ACHN (cell line): ENCODE measurements at places on chromosomes 4 and X.
A peak's percentile ranks its signal among the peaks of the same experiment; 100 is the strongest.

- DNase-seq = no peak
These were observed 124.8 kb downstream of the HMX1 start for GRCh38 chr4:8746523-8747466.

DNA sequence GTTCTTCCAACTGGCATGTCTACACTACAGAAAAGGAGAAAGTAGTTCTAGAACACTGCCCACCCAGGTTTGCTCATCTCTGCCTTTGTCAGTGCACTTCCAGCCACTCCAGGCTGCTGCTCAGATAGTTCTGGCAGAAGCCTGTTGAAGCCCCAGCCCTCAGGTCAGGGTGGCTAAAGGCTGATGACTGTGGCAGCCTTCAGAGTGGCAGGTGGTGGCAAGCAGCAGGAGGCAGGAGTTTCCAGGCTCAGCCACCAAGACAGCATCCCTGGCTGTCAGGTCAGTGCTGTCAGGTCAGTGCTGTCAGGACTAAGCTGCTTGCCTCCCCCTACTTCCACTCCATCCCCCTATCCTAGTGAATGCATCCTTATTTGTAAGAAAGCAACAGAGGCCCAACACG lies 100.4 kb downstream of the MAMLD1 start:
- no peak for DNase-seq

GRCh38 chrX:115093191-115093590 lies 75.8 kb upstream of the IL13RA2 start:
- no peak for DNase-seq

- DNase-seq = no peak
These were observed 33.2 kb downstream of the FGFRL1 start for GRCh38 chr4:1044469-1045192.

DNA sequence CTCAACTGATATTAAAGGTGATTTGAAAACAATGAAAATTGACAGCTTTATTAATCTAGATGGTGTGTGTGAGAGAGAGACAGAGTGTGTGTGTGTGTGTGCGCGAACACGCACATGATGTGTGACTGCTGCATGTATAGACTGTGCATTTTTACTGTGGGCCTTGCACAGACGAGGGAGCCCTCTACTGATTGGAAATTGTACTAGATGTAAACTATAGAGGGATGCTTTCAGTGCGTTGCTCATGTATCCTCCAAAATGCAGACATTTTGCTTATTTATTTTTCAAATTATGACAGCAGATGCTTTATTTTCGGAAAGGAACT lies 168.4 kb upstream of the GK2 start:
- DNase-seq = peak; percentile 14

DNA sequence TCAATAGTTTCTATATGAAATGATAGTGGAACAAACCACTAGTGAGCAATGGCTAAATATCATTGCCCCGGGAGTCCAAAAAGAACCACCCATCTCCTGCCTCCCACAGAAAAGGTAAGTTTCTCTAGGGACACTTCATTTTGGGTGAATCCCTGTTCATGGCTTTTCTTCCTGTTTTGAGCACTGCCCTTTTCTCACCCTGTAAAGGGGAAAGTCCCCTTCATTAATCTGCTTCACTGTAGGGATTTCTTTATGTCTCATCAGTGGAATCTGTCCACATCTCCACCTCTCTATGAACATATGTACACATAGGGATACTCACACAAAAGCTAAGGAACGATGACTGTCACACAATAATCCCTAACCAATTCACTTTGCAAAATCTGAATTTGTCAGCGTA lies 28.6 kb downstream of the MAGED4 start:
- DNase-seq = no peak

- no peak for DNase-seq
These were observed 278.2 kb upstream of the CXXC4 start for GRCh38 chr4:104772849-104773248.

DNA sequence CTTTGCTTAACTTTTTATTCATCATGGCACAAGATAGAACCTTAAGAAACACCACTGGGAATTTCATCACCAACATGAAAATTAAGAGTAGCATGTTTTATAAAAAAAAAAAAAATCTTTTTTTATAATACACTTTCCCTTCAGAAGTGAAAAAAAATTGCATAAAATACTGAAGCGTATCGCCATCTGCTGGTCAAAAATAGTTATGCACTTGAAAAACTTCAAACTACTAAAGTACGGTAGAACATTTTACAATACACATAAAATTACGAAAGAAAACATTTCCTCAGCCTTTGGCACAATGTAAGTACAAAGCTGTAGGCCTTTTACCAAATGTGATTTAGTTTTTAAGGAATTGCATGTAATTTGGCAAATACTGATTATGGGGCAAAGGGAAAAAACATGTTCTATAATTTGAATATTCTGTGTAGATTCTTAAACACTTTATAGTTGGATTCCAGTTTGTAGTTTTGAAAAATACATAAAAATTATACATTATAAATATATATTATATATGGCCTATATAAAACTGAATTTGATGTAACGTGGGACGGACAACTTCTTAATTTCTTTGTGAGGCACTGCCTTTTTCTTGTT lies 26.5 kb downstream of the HCCS start:
- peak; percentile 35 for DNase-seq

DNA sequence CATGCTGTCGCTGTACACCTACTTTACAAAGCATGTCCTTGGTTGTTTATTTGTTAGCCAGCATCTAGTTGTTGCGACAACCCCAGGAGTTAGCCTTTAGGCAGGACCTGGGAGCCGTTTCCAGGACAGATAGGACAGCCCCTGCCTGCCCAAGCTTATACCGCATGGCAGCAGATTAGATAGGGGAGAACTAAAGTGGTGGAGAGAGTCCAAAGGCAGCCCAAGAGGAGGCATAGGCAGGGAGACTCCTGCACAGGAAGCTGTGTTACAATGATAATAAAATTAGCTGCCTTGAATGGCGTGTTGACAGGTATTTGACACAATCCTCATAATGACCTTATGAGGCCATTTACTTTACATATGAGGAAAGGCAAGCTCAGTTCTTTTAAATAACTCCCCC lies 13.0 kb downstream of the NSDHL start:
- DNase-seq = no peak

GRCh38 chr4:93501946-93502345 lies 326.6 kb upstream of the ATOH1 start:
- DNase-seq = no peak

- DNase-seq = no peak
These were observed 8.9 kb downstream of the GPR174 start for GRCh38 chrX:79153348-79153747.

DNA sequence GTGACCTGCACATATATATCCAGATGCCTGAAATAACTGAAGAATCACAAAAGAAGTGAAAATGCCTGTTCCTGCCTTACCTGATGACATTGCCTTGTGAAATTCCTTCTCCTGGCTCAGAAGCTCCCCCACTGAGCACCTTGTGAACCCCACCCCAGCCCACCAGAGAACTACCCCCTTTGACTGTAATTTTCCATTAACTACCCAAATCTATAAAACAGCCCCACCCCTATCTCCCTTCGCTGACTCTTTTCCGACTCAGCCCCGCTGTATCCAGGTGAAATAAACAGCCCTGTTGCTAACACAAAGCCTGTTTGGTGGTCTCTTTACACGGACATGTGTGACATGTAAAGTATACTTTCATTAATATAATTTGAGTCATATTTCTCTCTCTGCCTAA lies 320.3 kb upstream of the TECRL start:
- no peak for DNase-seq

DNA sequence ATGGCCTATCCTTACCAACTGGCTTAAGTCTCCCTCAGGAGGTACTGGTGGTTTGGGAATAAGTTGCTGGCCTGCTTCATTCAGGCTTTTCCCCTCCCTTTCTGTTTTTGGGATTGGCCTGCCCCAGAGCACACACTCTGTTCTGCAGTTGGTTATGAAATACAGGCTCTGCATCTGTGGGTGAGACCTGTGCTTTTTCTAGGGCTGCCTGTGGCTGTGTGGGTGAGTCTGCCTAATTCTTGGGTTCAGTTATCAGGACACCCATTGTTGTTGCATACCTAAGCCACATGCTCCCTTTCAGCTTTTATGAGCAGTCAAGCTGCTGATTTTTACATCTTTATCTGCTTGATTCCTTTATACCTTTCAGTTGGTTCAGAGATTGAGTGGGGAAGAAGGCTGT lies 19.0 kb upstream of the CWH43 start:
- no peak for DNase-seq

DNA sequence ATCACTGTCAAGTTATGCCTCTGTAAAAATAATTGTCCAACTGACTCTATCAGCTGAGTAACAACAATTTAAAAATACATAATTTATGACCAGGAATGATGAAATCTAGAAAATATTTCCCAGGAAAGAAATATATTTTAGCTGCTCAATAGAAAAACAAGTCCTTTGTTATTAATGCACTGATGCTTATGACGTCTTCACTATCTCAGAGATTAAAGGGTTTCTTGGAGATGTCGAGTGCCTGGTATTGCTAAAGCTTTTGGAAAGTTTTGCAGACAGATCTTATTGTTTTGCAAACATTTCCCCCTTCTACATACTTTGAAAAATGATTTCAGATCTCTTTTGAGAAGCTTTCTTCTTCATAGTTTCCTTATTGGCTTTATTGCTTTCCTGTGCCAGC lies 154.6 kb upstream of the RPS6KA3 start:
- DNase-seq = no peak

- DNase-seq = no peak
These were observed 287.6 kb upstream of the TAPT1 start for GRCh38 chr4:16513876-16514275.

- DNase-seq = no peak
These were observed 39.0 kb downstream of the SHROOM2 start for GRCh38 chrX:9825129-9825790.

- DNase-seq = no peak
These were observed 46.7 kb downstream of the GRIA3 start for GRCh38 chrX:123230798-123231197.

DNA sequence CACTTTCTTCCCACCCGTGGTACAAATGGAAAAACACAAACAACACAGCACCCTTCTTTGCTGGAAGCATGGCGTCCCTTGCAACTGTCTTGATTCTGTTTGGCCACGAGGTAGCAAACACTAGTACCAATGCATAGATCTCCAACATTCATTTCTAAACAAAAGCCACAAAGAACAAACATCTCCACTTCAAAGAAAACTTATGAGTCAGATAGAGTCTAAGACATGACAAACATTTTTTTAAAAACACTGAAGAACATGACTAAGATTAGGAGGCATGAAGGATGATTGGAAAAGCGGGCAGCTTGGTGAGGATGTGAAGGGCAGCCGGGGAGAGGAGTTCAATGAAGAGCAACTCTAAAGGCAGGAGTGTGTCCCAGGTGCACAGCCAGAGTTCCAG lies 197.6 kb upstream of the FAM9B start:
- no peak for DNase-seq

DNA sequence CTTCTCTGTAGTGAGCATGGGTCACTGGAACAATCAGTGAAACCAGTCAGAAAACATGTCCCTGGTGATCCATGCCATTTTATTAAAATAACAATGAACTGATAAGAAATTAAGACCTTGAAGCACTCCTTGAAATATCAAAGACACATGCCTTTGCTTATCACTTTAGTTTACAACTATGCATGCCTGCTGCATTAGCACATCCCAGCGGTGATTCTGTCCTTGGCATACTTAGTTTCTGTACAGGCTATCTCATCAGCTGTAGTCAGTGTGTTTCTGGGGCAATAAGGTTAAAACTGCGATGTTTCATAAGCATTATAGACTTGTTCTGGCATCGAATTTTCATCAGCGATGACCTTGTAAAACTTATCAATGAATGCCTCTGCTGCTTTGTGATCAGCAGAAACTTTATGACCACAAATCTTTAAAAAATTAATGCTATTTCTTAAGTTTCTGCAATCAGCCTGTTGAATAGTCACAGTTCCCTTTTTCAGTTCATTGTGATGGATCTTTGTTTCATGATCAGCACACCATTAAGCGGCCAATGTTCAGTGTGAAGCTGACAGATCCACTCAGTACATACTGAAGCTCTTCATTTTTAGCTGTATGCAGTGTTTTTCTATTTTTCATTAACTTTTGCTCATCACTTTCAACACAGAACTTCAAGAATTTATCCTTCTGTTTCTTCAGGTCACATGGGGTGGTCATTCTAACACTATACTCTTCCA lies 150.5 kb downstream of the RNF150 start:
- no peak for DNase-seq

- peak; percentile 1 for DNase-seq
These were observed 35.7 kb upstream of the FMR1 start for GRCh38 chrX:147875866-147876596.

DNA sequence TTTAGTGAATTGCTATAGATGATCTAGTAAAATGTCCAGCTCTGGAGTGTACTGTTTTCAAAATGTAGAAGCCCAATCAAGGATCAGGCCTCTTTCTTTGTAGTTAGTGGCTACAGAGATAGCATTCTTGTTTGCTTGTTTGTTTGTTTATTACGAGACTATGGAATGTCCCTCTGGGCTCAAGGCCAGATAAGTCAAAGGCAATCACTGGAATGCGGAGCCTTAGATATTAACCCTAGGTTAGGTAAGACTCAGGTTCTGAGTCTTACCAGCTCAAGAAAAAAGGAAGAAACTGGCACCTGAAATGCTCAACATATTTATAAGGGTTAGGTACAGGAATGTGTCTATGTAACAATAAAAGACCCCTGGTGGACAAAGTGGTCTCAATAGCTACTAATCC lies 261.5 kb downstream of the SLC7A11 start:
- no peak for DNase-seq

- no peak for DNase-seq
These were observed 106.4 kb upstream of the SCOC start for GRCh38 chr4:140266958-140267568.

DNA sequence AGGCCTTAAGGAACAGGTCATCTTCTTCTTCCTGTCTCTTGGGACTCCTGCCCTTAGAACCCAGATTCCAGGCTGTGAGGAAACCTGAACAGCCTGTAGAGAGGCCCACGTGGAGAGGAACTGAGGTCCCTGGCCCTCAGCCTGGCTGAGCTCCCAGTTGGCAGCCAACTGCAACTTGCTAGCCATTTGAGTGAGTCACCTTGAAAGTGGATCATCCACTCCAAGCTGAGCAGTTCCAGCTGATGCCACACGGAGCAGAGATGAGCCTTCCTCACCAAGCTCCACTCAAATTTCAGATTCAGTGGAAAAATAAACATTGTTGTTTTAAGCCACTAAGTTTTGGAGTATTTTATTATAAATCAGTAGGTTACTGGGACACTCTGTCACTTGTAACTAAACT lies 392.5 kb downstream of the BCOR start:
- DNase-seq = peak; percentile 66

- no peak for DNase-seq
These were observed 31.0 kb downstream of the SLC10A6 start for GRCh38 chr4:86818211-86818610.

- no peak for DNase-seq
These were observed at the start of gene SYTL5 for GRCh38 chrX:38006291-38006690. SYTL5 (plus strand) TSS chrX:38006553; CDS start chrX:38033890, 27,337 bp downstream.

DNA sequence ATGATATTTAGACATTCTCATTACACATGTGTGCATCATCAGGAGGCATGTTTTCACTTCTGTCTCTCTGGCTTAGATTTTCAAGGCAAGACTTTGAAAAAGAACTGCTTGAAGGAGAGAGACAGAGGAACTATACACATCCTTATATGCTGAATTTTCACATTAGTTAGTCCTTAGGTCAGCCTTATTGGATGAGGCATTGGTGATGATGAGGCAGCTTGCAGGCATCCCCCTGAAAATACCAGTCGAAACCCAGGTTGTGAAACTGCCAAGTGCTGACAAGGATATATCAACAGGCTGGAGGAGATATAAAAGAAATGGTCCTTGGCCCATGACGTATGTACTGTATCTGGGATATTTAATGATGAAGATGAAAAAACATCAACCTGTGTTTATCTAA lies 297.2 kb upstream of the AADAT start:
- no peak for DNase-seq

- DNase-seq = no peak
These were observed 218.5 kb upstream of the FGF13 start for GRCh38 chrX:138929926-138930582.
